ENCODE measurements at places on chromosomes 5 and 9. TPM values are rescaled to one million over a fixed set of nuclear protein-coding genes. Genes with fewer than 3 reads are reported as not detected.

DNA sequence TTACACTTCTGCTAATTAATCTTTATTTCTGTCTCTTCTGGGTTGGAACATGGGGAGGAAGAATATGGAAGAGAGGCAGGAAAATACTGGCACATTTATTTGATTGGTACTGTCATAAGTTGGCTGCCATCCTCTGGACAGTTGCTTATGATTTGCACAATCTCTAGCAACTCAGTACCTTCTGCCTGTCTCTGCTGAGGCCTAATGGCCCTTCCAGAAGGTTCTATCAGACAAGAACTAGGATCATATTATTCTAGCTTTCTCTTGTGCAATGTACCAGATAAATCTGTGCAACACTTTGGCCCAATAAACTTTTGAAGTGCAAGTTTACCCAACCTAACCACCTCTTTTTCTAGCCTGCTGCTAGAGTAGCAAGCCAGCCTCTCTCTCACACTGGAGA lies 335.0 kb downstream of the ARRDC3 start:
- DNase-seq = no peak

DNA sequence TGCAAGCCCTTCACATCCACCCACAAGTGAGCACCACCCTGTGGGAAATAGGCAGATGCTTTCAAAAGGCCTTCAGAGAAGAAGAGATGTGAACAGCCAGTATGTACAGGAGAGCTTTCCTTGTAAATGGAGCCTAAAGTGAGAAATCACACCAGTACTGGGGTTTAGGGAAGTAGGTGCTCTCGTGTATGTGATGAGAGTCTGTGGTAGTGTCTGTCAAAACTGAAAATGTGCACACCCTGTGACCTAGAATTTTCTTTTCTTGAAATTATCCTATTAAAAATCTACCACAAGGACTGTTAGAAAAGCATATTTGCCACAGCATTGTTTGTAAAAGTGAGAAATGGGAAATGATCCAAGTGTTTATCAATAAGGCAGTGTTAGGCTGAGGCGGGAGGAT lies 16.6 kb downstream of the OTULINL start:
- DNase-seq = no peak

GRCh38 chr9:99259231-99259918 lies 37.3 kb downstream of the SEC61B start:
- DNase-seq = no peak

DNA sequence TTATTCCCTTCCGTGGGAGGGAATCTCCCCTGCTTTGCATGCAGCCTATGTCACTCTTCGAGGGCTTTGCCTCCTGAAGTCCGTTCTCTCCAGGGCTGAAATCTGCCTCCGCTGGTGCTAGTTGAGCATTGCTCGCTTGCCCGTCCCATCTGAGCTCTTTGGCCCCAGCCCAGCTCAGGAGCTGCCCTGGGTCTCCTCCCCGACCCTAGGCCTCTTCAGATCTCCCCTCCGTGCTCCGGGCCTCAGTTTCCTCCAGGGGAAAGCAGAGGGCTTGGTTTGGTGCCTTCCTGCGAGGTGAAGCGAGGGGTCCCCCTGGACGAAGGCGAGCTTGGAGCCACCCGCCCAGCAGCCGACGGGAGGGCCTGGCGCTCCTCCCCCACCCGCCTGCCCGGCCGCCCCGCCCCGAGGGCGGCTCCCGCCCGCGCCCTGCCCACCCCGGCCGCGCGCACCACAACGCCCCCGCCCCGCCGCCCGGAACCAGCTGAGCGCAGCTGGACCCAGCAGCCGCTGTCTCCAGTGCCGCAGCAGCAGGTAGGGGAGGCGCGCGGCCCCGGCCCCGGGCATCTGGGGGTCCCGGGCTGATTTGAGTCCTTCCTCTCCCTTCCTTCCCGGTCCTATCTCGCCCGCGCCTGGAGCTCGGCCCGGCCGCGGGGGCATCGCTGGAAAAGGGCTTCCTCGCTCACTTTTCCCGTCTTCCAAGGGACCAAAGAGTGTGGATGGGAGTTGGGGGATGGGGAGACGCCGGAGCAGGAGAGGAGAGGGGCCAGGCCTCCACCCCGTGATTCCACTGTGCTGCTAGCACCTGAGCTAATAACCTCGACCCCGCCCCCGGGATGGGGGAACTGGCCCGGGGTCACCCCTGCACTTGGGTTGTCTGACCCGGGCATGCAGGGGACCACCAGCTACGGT lies at the start of gene GSN:
GSN (plus strand) TSS at position 474 of the 909 bp plus-strand sequence. CDS start 33,810 bp downstream, outside the sequence.
- peak; percentile 62 for DNase-seq

DNA sequence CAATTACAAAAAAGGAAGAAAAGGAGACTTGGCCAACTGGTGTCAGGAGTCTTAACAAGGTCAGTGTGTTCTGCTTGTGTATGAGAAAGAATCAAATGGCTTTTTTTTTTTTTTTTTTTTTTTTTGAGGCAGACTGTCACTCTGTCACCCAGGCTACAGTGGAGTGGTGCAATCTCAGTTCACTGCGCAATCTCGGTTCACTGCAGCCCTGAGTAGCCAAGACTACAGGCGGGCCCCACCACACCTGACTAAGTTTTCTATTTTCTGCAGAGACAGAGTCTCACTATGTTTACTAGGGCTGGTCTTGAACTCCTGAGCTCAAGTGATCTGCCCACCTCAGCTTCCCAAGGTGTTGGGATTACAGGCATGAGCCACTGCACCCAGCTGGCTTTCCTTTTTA lies 3.1 kb upstream of the IL7R start:
- no peak for DNase-seq

DNA sequence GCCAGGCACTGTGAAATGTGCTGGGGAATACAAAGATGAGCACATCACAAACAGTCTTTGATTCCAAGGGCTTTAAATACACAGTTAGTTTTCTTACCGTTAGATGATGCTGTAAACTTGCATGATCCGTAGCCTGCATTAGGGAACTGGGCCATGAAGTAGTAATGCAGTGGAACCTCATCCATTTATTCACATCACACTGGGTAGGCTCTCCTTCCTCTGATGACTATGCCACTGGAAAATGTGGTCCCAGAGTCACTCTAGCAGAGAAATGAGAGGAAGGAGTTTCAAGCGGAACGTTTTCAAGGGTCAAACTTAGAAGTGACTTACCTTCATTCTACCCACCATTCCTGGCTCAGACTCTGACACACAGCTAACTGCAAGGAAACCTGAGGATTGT lies 26.4 kb downstream of the ZFAND5 start:
- DNase-seq = no peak

DNA sequence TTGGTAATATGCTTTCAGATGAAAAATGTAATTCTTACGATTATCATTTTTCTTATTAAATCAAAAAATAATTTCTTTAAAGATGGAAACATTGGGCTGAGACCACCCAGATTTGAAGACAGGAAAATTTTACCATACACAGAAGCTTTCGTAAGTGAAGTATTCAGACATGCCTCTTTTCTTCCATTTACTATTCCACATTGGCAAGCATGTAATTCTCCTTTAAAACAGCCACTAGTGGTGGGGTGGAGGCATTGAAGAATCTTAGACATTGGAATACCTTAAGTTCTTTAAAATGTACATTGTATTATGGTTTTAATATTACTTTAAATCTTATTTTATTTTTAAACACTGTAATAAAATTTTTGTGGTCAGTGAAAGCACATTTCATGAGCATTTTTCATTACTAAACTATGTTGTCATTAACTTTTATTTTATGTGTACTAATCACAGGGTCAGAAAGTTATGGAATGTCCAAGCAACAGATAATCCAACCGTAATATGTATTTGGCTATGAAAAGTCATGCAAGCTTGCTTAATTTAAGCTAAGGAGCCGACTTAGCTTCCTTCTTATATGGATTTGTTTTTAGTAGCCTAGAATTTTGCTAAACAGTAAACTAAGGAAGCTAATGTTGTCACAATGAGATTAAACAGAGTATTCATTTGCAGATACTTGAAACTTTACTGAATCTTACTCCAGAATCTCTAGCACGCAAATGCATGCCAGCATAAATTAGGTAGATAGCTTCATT lies 97.4 kb upstream of the ALDH1A1 start:
- no peak for DNase-seq

DNA sequence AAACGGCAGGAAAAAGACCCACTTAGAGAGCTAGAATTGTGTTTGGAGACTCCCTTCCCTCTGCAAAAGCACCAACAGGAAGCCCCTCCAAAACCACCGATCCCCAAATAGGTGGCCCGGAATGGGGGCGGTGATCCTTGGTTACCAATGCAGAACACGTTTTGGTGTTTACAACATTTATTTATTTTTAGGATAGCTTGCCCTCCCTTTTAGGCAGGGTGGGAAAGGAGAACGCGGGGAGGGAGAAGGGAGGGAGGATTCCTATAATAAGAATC lies 579 bp upstream of the NTRK2 start:
- peak; percentile 41 for DNase-seq

- DNase-seq = no peak
Measured at GRCh38 chr9:109052416-109052815, 39.1 kb upstream of the CTNNAL1 start.

- DNase-seq = no peak
Measured at GRCh38 chr9:106897751-106898150, 34.8 kb downstream of the ZNF462 start.

GRCh38 chr5:65156933-65157332 lies 324.8 kb downstream of the ADAMTS6 start:
- DNase-seq = no peak

DNA sequence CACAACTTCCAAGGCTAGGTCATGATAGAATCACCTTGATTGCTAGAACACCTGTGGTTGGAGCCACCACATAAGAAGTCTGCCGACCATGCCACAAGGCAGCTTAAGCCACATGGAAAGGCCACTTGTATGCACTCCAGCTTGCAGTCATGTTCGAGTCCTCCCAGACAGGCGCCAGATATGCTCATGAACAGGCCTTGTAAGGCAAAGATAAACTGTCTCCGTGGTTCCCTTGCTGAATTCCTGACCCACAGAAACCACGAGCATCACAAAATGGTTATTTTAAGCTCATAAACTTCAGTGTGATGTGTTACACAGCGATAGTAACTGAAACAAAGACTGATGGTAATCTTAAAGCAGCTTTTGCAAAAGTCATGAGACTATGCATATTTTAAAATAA lies 188.4 kb upstream of the DAPK1 start:
- no peak for DNase-seq

DNA sequence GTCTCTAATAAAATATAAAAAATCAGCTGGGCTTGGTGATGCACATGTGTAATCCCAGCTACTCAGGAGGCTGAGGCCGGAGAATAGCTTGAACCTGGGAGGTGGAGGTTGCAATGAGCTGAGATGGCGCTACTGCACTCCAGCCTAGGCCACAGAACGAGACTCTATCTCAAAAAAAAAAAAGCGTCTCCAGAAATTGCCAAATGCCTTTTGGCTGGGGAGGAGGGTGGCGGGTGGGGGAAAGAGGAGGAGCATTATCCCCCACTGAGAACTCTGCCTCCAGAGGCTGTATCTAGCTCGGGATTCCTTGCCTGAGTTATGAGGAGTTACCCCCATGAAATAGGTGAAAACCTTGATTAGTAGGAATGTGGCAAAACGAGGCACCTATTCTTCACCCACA lies 4.8 kb downstream of the ROPN1L start:
- DNase-seq = no peak

DNA sequence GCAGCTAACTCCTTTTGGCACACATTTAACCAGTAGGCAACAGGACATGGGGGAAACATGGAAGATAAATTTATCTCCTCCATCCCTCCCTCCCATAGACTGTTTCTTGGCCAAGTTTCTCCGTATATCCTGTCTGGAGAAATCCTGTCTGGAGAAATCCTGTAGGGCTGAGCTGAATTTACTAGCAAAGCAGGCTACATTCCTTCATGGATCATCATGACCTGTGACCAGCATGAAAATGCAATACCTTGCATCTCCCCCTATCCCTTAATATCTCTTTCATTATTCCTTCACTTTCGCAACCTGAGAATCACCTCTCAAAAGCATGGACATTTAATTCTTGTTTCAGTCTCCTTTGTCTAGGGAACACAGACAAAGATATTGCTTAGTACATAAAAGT lies 379.1 kb downstream of the PSAT1 start:
- no peak for DNase-seq

DNA sequence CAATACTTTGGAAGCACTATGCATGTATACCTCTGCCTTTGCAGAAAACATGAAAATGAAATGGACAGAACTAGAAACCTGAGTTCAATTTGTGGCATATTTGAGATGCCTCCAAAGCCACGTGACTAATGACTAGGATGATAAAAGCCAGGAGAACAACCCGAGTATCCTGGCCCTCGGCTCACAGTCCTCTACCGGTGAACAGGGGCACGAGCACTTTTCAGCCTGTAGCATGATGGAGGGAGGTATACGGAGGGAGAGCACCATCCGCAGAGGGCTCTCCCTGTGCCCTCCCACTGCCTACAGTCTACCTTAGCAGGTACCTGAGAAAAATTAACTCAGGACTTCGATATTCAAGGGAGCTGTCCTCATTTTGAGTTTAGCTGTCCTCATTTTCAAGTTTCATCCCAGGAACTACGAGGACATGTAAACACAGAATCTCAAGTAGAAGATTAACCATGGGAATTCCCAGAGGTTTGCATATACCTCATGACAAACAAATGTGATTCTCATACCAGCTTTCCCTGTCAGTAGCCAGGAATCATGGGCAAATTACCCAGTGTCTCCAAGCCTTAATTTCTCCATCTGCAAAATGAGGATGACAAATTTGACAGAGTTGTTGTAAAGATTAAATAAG lies 249.3 kb downstream of the DNAH5 start:
- no peak for DNase-seq

DNA sequence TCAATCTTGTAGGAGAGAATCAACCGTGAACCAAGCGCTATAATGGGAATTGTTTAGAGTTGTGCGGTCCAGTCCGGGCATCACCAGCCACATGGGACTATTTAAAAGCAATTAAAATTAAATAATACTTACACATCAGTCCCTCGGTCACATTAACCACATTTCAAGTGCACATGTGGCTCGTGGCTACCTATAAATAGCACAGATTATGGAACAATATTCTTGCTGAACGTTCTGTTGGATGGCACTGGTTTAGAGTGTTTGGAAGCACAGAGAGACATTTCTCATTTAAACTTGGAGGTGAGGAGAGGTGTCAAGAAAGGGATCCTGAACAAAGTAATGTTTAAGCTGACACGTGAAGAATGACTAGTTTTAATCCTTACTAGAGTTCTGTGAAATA lies 12.5 kb upstream of the PIP5K1B start:
- no peak for DNase-seq

- DNase-seq = no peak
Measured at GRCh38 chr5:96177303-96177869, 215.7 kb upstream of the ELL2 start.

- no peak for DNase-seq
Measured at GRCh38 chr9:117084221-117084620, 330.6 kb downstream of the ASTN2 start.

- no peak for DNase-seq
Measured at GRCh38 chr5:5755888-5756287, 333.4 kb downstream of the ICE1 start.

GRCh38 chr9:8282535-8282934 lies 483.0 kb upstream of the DMAC1 start:
- DNase-seq = no peak

Gene CEL
- total RNA-seq = 4.3 TPM

Gene CDX1
- 0.68 TPM for total RNA-seq

Gene SLC25A46
- total RNA-seq = 32.1 TPM

Gene F2RL1
- 5.7 TPM for total RNA-seq

Gene PCDHA7
- total RNA-seq = 4.2 TPM

Gene GFPT2
- total RNA-seq = 16.3 TPM

Gene INSL4
- not detected for total RNA-seq

Gene BICD2
- 30.4 TPM for total RNA-seq

Gene MEIKIN
- total RNA-seq = not detected

Gene TMEM232
- 5.7 TPM for total RNA-seq

Gene PCDHB9
- total RNA-seq = 14.5 TPM

Gene CFAP157
- total RNA-seq = 0.41 TPM

Gene KCNV2
- not detected for total RNA-seq

All from mesothelial cell of epicardium (in vitro differentiated cells).